ENCODE measurements at places on chromosomes 12 and 14.
A peak's percentile ranks its signal among the peaks of the same experiment; 100 is the strongest.

- DNase-seq: no peak
These were observed 9.4 kb downstream of the STON2 start for GRCh38 chr14:81390696-81391095.

- no peak for DNase-seq
These were observed 13.6 kb downstream of the TTC8 start for GRCh38 chr14:88838015-88838414.

DNA sequence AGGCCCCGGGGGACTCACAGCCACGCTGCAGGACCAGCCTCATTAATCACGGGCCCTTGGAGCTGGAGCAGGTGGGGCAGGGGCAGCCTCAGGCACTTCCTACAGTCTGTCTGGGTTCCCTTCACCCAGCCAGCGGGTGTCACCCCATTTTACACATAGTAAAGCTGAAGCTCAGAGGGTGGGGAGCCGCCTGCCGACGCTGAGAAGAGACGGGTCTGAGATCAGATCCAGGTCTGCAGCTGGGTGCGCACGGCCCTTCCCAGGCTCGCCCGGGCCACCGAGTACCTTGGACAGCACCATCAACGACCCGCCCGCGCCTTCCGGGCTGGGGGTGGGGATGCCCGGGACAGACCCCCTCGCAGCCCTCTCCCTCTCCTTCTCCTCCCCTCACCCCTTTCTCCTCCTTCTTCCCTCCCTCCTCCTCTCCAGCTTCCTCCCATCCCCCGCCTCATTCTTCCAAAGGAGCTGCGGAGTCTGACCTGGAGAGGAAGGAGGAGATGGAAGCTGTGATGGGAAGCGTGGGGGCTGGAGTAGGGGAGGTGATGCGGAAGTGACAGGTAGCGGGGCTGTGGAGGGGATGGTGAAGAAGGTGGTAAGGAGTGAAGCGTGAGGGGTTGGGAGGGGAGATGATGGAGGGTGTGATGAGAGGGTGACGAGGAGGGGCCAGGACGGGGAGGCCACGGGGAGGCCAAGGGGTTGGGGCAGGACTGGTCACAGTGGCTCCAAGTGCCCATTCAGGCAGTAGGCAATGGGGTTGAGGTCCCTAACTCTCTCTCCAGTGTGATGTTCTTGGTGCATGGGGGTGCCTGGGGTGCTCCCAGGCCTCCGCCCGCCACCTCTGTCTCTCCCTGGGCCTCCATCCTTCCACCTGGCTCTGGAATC is 8.8 kb downstream of the DTX1 start:
- no peak for DNase-seq

GRCh38 chr12:61546296-61546695 is 713.9 kb upstream of the USP15 start:
- DNase-seq: no peak

DNA sequence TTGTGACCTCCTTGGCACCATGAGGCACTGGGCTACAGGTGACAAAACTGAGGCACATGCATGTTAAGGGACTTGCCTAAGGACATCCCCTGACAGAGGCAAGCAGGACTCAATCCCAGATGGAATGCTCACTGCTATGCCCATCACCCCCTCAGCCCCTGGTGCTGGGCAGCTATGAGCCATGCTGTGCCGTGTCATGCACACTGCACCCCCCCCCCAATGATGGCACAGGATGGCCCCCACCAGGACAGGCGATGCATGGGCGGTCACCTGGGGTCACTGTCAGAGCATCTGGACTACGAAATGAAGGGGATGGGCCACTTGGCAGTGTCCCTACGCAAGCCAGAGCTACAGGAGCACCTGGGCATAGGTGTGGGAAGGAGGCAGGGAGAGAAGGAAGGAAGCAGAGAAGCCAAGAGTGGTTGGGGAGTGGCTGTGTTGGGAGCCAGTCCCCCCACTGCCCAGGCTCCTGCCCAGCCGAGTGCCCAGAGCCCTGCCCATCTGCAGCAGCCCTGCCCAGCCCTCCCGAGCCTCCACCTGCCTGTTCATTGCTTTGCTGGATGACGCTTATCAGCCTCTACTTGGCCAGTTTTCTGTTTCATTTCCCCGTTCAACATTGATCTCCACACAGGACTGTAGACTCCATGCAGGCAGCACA is 84.9 kb upstream of the DIO3 start:
- peak; percentile 37 for DNase-seq
